ENCODE measurements at places on chromosomes 2 and 18. TPM values are rescaled to one million over a fixed set of nuclear protein-coding genes. Genes with fewer than 3 reads are reported as not detected.
A peak's percentile ranks its signal among the peaks of the same experiment; 100 is the strongest.

DNA sequence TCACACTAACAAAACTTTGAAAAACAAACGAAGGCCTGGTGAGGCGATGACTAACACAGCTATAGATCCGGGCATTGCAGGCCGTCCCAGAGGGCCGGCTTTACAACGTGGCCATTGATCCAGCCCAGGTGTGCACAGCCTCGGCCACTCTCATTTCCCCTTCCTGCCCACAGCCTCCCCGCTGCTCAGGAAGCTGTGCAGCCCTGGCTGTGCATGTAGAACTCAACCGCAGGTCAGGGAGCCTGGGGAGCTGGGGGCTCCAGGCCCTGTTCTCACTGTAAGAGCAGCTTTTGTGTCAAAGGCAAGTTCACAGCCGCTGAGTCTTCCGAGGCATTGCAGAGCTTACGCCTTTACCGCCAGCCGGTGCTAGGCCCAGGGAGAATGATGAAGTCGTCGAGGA, 87.2 kb downstream of the LONRF2 start:
- peak; percentile 33 for DNase-seq

DNA sequence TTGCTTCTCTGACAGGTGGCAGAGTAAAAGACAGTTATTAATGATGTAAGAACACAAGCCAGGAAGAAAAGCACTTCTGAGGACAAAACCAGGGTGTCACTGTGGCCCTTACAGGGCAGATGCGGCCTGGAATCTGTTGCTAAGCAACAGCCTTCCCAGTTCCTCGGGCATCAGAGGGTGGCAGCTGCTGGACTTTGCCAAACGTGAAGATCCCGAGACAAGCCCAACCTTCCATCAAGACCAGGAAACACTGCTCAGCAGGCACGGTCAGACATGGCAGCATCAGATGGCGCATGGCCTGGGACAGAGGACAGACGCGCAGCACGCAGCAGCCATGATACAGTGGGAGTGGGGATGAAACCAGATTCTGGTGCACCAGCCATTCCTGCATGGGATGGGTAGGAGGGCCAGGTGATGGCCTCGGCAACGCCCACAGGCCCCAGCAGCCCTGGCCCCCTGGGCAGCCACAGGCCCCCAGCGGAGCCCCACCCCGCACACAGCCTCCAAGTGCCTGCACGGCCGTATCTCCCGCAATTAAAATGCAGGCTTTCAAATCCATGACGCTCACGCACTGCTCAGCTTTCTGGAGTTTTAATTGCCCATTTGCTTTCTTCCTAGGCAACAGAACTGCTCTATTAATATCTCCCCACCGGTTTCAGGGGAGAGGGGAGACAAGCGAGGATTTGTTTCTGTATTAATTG, 89.0 kb downstream of the EIPR1 start:
- no peak for DNase-seq

ORC4 gene
- total RNA-seq: 23.5 TPM

SLC16A14 gene
- total RNA-seq: 0.56 TPM

INHBB gene
- 0.28 TPM for total RNA-seq
